Esophagus squamous epithelium (tissue), 5 donors: ENCODE measurements at places on chromosomes 5 and 9. TPM values are rescaled to one million over a fixed set of nuclear protein-coding genes. Genes with fewer than 3 reads are reported as not detected.

DNA sequence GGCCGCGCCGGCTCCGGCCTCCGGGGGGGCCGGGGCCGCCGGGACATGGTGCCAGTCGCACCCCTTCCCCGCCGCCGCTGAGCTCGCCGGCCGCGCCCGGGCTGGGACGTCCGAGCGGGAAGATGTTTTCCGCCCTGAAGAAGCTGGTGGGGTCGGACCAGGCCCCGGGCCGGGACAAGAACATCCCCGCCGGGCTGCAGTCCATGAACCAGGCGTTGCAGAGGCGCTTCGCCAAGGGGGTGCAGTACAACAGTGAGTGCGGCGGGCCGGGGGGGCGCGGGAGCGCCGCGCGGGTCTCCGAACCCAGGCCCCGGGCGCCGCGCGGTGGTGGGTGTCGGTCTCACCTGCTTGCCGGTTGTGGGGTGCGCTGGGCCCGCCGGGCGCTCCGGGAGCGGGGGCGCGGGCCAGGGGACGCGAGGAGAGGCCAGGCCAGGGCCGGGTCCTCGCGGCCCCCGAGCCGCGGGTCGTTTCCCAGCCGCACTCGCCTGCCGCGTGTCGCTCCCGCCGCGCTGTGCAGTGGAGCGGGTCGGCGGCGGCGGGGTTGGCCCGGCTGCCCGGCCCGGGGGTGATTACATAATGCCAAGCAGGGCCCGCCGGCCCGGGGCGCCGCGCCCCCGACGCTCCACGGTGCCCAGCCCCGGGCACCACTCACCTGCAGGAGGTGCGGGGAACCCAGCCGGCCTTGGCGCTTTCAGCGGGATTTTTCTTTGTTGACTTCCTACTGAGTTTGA lies 492 bp downstream of the RABL6 start:
- peak overlapping the region; percentile 90 for H3K4me3 ChIP-seq
- H3K36me3 ChIP-seq, result no peaks in the 10 kb centered on the region
- H3K27ac ChIP-seq, result peak overlapping the region; percentile 95
- H3K4me1 ChIP-seq, result peaks cover 57% of the 10 kb centered on the region

GRCh38 chr5:167381457-167381856 lies 910.0 kb upstream of the WWC1 start:
- no peaks in the 10 kb centered on the region for H3K36me3 ChIP-seq
- H3K27ac ChIP-seq, result no peak overlapping the region
- no peak overlapping the region for H3K4me3 ChIP-seq

GRCh38 chr9:130981002-130981755 lies 27.8 kb upstream of the LAMC3 start:
- H3K4me1 ChIP-seq, result no peaks in the 10 kb centered on the region
- DNase-seq, result no peak
- no peaks in the 10 kb centered on the region for H3K27me3 ChIP-seq
- H3K36me3 ChIP-seq, result no peaks in the 10 kb centered on the region
- no peak overlapping the region for H3K27ac ChIP-seq
- no peak overlapping the region for H3K4me3 ChIP-seq

- no peak for DNase-seq
- peaks cover 14% of the 10 kb centered on the region for H3K36me3 ChIP-seq
- H3K4me3 ChIP-seq, result no peak overlapping the region
- H3K4me1 ChIP-seq, result peaks cover 6% of the 10 kb centered on the region
- no peaks in the 10 kb centered on the region for H3K27me3 ChIP-seq
Measured at GRCh38 chr9:96388144-96388543, 4.6 kb upstream of the SLC35D2 start.

- no peaks in the 10 kb centered on the region for H3K36me3 ChIP-seq
- no peaks in the 10 kb centered on the region for H3K27me3 ChIP-seq
- H3K4me3 ChIP-seq, result no peak overlapping the region
- no peak overlapping the region for H3K27ac ChIP-seq
- DNase-seq, result no peak
Measured at GRCh38 chr9:123091459-123091858, 58.0 kb downstream of the GPR21 start.

CATSPER3 gene
- not detected for total RNA-seq

TNPO1 gene
- total RNA-seq, result 81.6 TPM

DHX29 gene
- 14.8 TPM for total RNA-seq

SLC12A2 gene
- 20.0 TPM for total RNA-seq

ZFR gene
- total RNA-seq, result 54.1 TPM
